MV-4-11 (cell line): ENCODE measurements at places on chromosomes 6 and 20.

DNA sequence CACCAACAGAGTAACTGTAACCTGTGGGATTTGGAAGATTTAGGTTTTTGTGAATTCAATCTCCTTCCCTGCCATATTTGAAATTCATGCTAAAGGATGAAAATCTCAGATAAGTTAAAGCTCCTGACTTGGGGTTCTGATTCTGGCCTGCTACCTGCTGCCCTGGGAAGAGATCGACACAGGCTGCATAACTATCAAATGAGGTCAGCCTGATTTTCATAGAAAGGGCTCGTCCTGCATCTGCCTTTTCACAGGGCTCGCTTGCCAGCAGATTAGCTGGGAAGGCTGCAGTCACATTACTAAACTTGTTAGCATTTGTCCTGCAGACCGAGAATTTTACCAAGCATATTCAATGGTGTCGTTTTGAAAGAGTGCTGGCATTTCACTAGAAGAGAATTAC lies 14.6 kb downstream of the GCLC start:
- DNase-seq = no peak

DNA sequence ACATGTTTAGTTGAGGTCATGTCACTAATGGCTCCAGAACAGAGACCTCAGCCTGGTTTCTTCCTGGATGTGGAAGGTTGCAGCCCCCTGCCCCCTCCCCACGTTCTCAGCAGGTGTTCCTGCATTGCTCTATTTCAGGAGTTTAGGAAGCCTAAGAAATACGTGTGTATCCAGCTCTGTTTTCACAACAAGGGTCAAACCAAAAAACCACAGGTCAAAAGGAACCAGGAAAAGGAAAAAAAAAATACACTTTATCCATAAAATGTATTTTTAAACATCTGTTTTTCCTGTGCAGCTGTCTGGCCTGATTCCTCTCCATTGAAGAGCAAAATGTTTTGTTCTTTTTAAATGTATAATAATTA lies 107.9 kb upstream of the PLEKHG1 start:
- DNase-seq = no peak

GRCh38 chr6:87944541-87944954 lies 103.1 kb upstream of the SPACA1 start:
- DNase-seq = no peak

- DNase-seq = peak; percentile 18
Observed at GRCh38 chr6:88119769-88120168, 46.4 kb downstream of the CNR1 start.

GRCh38 chr6:112086744-112087135 lies 542 bp downstream of the TUBE1 start:
- peak; percentile 49 for DNase-seq

DNA sequence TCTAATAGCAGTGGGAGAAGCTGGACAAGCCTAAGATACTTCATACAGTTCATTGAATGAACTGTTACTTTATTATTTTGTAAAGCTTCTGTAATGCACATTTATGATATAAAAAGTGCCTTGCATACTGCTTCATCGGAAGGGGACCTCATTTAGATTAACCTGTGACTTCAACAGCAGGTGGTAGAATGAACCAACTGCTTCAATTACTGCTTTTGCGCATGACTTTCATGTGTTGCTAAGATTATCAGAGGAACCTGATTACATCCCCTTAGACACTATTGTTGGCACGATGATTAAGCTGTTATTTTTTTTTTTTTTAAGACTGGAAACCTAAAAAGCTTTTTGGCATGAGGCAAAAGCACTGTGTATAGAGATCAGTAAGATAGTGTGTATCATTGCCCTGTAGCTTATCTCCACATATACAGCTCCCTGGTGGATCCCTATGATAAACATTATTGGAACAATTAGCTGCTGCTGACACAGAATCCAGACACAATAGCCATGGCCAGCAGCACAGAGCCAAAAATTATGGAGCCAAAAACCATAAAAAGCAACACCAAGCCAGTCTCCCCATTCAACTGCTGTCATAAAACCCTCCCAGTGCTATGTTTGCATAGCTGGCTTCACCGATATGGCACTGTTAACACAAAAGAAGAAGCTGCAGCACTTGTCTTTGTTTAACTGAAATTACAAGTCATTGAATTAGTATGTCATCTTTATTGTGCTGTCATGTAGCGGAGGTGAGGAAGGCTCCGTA lies 731.6 kb upstream of the MMS22L start:
- no peak for DNase-seq

DNA sequence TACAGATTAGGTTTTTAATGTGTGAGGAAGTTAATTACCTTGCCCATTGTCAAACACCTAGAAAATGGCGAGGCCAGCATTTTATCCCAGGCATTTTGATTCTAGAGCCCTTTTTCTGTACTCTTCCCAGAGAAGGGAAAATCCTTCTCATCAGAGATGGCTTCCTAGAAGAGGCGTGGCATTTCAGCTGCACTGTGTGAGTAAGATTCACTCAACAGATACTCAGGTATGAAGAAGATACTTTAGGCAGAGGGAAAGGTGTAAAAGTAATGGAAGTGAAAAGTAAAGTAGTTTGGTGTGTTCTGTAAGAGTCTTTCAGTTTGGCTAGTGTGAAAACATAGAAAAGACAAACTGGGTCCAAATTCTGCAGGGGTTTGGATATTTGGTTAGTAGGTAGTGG lies 113.8 kb downstream of the MAP3K4 start:
- DNase-seq = no peak

DNA sequence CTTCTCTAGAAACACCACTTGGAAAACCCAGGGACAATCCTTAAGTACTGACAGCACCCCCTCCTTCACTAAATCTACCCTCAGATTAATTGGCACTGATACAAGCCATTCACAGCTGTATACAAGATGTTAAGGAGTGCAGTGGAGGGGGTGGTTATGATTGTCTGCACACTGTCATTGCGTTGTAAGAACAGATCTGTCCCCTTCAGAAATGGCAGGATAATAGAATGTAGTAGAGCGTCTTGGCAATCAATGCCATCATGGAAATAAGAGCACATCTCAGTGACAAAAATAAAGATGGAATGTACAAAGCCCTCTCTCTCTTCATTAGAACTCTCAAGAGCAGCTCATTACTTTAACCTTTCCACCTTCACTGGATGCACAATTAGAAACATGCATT lies 324.9 kb upstream of the TBX18 start:
- DNase-seq = no peak

DNA sequence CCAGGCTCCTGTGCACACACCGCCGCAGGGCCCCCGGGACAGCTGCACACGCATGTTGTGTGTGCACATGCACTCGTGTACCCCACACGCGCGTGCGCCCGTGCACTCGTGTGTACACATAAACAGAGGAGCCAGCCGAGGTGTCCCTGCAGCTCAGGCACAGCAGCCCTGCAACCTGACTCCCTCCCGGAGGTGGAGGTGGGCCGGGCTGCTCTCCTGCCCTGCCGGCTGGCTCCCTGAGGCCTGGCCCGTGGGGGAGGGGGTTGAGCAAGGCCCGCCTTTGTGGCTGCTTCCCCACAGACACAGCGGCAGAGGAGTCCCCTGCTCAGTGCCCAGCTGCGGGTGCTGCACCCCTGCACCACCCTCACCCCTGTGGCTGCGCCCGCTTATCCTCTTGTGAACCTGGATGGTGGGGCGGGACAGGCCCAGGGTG lies 624 bp downstream of the RBBP8NL start:
- DNase-seq = no peak

GRCh38 chr20:10090588-10091166 lies 55.9 kb downstream of the ANKEF1 start:
- peak; percentile 53 for DNase-seq

DNA sequence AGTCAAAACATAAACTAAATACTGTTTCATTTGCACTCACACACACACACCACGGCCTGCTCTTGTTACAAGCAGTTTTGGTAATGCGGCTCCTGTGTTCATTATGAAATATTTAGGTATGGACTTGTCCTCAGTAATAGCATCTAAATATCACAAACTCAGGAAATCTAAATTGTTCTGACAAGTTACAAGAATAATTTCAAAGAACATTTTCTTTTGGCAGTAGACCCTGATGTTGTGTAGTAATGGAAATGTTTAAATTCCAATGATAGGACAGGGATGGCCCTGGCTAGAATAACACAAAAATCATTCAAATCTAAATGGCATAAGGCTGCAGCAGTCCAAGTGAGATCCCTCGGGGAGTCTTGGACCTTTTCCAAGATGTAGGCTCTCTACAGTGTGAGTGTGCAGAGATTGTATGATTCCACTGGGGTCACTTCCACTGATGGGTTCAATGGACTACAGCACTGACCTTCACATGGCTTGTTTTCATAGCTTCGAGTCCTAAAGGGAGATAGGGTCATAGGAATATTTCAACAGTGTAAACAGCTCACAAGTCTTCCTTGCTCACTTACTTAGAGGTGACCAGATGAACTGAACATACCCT lies 210.6 kb upstream of the PLCB4 start:
- no peak for DNase-seq

- DNase-seq = no peak
Observed at GRCh38 chr20:8512003-8512402, 379.9 kb downstream of the PLCB1 start.

DNA sequence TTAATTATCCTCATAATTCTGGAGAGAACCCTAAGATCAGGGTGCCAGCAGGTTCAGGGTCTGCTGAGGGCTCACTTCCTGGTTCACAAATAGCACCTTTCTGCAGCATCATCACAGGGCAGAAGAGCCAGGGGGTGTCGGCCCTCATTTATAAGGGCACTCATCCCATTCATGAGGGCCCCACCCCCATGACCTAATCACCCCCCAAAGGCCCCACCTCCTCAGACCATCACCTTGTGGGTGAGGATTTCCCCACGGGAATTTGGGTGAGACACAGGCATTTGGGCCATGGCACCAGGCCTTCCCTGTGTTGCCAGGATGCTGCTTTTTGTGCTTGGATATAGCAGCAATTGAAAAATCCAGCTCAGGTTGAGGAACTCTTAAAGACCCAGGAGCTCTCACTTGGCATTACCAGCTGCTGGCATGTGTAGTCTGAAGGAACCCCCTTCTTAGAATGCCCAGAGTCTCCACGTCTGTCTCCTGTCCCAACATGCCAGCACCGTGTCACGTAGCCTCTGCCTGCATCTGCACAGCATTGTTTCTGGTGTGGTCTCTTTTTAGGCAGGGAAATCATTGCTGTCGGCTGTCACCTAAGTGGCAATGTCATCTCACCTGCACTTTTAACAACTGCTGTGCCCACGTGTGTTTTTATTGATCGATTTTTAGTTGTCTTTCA lies 71.5 kb downstream of the RPP40 start:
- DNase-seq = no peak

DNA sequence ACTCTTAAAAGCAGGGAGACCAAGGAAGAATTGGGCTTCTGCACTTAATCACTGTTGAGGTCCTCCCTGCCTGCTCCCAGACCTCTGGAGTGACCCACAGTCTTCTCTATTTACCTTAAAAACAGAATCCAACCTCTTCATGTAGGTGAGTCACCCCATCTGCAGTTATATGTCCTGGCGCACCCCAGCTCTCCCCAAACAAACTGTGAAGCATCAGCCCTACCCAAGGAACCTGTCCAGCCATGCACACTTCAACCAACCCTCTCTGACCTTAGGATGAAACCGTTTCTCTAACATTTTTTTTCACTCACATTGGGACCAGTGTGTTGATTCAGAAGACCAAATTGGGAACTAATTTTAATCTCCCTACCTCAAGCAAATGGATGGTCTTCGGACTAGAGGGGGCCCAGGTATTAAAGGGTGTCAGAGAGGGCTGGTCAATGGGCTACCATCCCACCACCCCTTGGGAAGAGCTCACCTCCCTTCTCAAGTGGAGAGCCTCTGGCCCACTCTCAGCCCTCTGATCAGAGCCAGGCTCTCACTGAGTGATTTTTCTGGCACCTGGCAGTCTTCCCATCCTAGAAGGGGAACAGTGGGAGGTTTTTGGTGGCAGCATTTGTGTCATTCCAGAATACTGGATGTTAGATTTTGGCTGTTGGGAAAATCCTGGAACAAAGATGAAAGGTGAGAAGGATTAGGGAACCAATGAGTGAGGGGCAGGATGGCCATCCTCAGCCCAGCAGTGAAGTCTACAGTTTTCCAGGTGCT lies 203.6 kb downstream of the LRFN2 start:
- no peak for DNase-seq

- no peak for DNase-seq
Observed at GRCh38 chr6:133085896-133086295, 155.3 kb upstream of the EYA4 start.

DNA sequence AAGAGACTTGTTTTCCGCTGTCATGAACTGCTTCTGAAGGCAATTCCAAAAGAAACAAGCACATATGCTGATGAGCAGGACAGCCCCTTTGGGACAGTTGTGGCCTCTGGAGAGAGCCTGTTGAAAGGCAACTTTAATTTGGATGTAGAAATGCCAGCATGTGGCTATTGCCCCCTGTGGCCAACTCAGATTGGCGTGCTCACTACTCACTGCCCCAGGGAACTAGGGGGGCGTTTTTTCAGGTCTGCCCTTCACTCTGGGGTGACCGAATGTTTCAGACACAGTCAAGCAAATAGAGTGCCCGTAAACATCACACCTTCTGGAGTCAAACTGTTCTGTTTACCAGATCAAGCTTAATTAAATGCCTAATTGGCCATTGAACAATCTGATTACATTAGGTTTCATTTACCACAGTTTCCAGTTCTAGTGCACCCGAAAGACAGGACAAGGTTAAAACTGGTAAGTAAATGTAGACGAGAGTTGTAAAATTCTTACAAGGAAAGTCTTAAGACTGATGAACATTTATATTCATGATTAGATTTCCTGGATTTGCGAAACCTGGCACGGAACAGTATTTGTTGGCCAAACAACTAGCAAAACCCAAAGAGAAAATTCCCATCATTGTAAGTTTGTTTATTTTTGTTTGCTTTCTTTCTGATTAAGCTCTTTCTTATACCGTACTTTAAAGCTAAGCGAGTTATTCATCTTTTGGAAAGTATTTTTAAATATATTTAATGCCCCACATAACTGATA lies 75.9 kb upstream of the SYNJ2 start:
- no peak for DNase-seq

- no peak for DNase-seq
Observed at GRCh38 chr6:126145351-126145750, 159.0 kb downstream of the TRMT11 start.

- DNase-seq = peak; percentile 45
Observed at GRCh38 chr6:170018422-170018935, 267.1 kb downstream of the ERMARD start.

DNA sequence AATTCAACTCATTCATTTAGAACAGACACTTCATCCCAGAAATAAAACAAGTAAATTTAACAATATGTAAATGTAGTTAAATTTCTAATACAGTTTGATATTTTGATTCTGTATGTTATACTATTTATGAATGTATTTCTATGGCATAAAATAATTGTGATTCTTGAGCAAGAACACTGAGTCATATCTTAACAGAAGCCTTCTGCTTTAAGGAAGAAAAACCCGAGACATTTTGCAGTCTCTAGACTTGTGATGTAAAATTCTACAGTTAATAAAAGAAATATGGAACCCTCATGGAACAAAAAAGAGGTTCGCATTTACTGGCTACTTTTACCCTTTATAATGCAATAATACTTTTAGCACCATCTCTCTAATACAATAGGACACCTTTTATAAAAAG lies 47.9 kb upstream of the SCML4 start:
- no peak for DNase-seq

GRCh38 chr6:100706491-100706890 lies 174.6 kb downstream of the ASCC3 start:
- no peak for DNase-seq

GRCh38 chr6:84912472-84913322 lies 148.3 kb upstream of the TBX18 start:
- DNase-seq = no peak

GRCh38 chr6:151493161-151493803 lies 535 bp upstream of the CCDC170 start:
- peak; percentile 30 for DNase-seq
